ENCODE measurements at places on chromosomes 5 and 9.

DNA sequence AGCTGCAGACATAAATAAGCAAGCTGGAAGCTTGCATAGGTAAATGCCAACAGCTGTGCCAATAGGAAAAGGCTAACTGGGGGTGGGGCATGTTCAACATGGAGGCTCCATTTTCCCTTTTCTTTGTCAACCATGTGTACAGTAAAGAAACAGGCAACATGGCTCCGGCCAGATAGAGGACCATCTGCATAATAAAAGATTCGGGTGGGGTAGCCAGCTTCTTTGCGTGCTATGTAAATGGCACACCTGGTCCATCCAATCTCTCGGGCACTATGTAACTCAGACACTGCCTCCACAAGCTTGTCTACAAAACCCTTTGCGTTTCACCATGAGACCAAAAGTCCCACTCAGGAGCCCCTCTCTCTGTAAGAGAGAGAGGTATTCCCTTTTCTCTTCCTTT lies 41.7 kb upstream of the DENND4C start:
- no peaks in the 10 kb centered on the region for H3K27me3 ChIP-seq
- peaks cover 22% of the 10 kb centered on the region for H3K4me1 ChIP-seq
- no peak overlapping the region for H3K27ac ChIP-seq
- H3K4me3 ChIP-seq: no peak overlapping the region
- no peaks in the 10 kb centered on the region for H3K36me3 ChIP-seq

DNA sequence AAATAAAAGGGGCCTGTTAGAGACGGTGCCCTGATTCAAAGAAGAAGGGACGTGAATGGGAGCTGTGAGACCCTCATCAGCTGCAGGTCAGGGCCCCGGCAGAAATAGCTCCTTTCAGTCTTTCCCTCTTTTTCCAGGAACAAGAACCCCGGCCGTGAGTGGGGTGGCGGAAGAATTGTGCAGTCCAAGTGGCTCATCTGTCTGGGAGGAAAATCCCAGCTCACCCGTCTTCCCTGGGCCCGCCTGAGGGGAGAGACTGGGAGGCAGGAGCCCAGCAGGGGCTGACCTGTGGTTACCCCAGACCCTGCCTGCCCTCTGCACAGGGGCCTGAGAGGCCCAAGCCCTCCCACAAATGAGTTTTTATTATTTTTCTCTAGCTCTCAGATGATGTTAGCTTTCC lies 24.8 kb upstream of the CSF1R start:
- no peaks in the 10 kb centered on the region for H3K4me1 ChIP-seq
- H3K27ac ChIP-seq: no peak overlapping the region
- no peaks in the 10 kb centered on the region for H3K27me3 ChIP-seq
- H3K4me3 ChIP-seq: no peak overlapping the region

GRCh38 chr9:121610638-121610953 lies 40.8 kb upstream of the DAB2IP start:
- H3K27ac ChIP-seq: no peak overlapping the region
- H3K4me3 ChIP-seq: no peak overlapping the region
- no peaks in the 10 kb centered on the region for H3K36me3 ChIP-seq
- DNase-seq: no peak
- H3K27me3 ChIP-seq: no peaks in the 10 kb centered on the region
- H3K4me1 ChIP-seq: peaks cover 36% of the 10 kb centered on the region

GRCh38 chr5:93582167-93582462 lies 907 bp upstream of the NR2F1 start:
- no peaks in the 10 kb centered on the region for H3K36me3 ChIP-seq
- no peaks in the 10 kb centered on the region for H3K27me3 ChIP-seq
- no peak overlapping the region for H3K4me3 ChIP-seq
- H3K27ac ChIP-seq: peak overlapping the region; percentile 48
- DNase-seq: no peak

DNA sequence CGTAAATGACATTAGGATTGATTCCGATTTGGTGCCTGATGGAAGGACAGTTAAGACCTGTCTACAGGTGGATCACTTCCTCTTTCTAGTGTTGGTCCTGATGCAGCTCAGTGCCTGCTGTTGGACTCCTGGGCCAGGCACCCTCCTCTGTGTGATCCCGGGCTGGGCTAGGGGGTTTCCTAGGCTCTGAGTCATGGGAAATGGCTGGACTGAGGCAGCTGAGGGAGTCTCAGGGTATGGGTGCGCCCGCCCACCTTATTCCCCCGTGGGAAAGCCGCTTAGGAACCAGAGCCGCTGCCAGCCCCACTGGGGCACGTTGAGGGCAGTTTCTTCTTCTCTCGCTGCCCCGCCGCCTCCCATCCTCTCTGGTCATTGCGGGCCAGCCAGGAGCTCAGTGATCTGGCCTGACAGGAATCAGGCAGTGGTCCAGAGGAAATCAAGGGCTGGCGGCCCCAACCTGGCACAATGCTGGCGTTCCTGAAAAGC lies 12.9 kb downstream of the TCF7 start:
- no peak overlapping the region for H3K4me3 ChIP-seq
- H3K27me3 ChIP-seq: no peaks in the 10 kb centered on the region
- peaks cover 28% of the 10 kb centered on the region for H3K4me1 ChIP-seq

DNA sequence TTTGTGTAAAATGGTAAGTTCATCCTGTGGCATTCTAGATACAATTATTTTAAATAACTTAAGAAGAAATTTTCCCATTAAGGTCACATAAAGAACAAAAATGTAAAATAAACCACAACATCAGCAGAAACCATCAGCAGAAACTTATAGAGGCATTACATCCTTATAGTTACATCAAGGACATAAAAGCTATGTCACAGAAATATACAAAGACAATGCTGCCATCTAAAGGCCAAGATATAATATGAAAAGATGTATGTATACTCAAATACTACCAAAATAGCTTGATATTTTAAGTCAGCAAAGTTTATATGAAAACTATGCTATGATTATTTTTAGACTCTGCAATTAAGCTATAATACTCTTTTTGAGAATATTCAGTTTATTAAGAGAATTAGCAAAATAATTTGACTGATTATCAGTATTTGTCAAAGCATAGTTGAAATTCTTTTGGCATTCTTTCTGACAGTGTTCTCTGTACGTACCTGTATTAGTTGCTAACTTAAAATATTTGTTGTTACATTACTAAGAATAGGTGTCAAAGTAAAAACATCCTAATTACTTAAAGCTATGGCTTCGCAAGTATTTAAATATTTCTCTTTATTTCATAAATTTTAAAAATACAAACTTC lies 36.2 kb downstream of the FBXL17 start:
- H3K4me1 ChIP-seq: peaks cover 8% of the 10 kb centered on the region
- H3K27me3 ChIP-seq: no peaks in the 10 kb centered on the region
- H3K36me3 ChIP-seq: no peaks in the 10 kb centered on the region
- no peak overlapping the region for H3K27ac ChIP-seq
- DNase-seq: no peak

- H3K27me3 ChIP-seq: no peaks in the 10 kb centered on the region
- H3K4me3 ChIP-seq: no peak overlapping the region
- peaks cover 6% of the 10 kb centered on the region for H3K4me1 ChIP-seq
- H3K36me3 ChIP-seq: no peaks in the 10 kb centered on the region
- peak overlapping the region; percentile 80 for H3K27ac ChIP-seq
Measured at GRCh38 chr5:54807421-54807820, 178.0 kb downstream of the ESM1 start.

GRCh38 chr5:45521067-45521466 lies 175.1 kb downstream of the HCN1 start:
- no peak overlapping the region for H3K27ac ChIP-seq
- H3K36me3 ChIP-seq: no peaks in the 10 kb centered on the region
- no peaks in the 10 kb centered on the region for H3K4me1 ChIP-seq
- no peak overlapping the region for H3K4me3 ChIP-seq
- H3K27me3 ChIP-seq: no peaks in the 10 kb centered on the region

DNA sequence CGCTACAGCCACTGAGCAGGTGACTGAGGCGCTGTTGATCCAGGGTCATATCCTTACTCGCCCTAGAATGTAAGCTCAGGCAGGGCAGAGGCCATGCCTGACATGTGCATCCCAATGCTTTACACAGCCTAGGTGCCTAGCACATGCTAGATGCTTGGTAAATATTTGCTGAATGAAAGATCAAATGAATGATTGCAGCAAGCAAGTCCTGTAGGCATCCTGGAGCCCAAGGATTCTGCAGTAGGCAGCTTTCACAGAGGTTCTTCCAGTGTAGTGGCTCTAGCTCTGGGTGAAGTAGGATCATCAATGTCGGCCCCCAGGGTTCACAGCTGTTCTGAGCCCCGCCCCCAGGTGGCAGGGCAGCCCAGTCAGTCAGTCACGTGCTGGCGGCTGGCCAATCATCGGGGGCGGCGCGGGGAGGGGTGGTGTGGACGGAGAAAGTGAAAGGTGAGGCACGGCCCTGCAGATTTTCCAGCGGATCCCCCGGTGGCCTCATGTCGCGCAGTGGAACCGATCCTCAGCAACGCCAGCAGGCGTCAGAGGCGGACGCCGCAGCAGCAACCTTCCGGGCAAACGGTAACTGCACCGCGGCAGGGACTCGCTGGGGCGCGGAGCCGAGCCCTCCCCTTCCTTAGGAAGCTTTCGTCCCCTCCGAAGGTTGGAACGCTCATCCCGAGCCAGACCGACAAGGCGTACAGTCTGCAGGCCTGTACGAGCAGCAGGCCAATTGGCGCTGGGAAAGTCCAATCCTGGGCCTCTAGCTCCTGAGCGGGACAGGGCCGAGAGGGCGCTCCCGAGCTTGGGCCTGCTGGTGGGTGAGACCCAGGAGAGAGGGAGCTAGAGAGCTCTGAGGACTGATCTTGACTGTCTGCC lies at the start of gene GALT:
Gene GALT (plus strand): TSS at position 465 of the 873 bp plus-strand sequence. CDS start 30 bp downstream, at position 495.
- H3K4me1 ChIP-seq: peaks cover 47% of the 10 kb centered on the region
- peak within 1 kb of the TSS; percentile 84 for H3K27ac ChIP-seq
- H3K27me3 ChIP-seq: no peaks in the 10 kb centered on the region
- H3K4me3 ChIP-seq: peak within 1 kb of the TSS; percentile 45
- H3K36me3 ChIP-seq: no peaks in the 10 kb centered on the region
- DNase-seq: peak; percentile 94

- peak; percentile 24 for DNase-seq
- H3K27me3 ChIP-seq: no peaks in the 10 kb centered on the region
- H3K4me3 ChIP-seq: no peak overlapping the region
- H3K36me3 ChIP-seq: no peaks in the 10 kb centered on the region
Measured at GRCh38 chr9:127179633-127180441, 57.4 kb upstream of the ANGPTL2 start.

- H3K36me3 ChIP-seq: no peaks in the 10 kb centered on the region
- H3K27me3 ChIP-seq: no peaks in the 10 kb centered on the region
- H3K4me3 ChIP-seq: no peak overlapping the region
- peaks cover 5% of the 10 kb centered on the region for H3K4me1 ChIP-seq
- H3K27ac ChIP-seq: no peak overlapping the region
Measured at GRCh38 chr5:89397096-89397495, 514.1 kb upstream of the MEF2C start.

GRCh38 chr9:135116881-135117280 lies 29.4 kb downstream of the OLFM1 start:
- H3K27me3 ChIP-seq: no peaks in the 10 kb centered on the region
- no peak for DNase-seq
- no peak overlapping the region for H3K4me3 ChIP-seq
- H3K27ac ChIP-seq: no peak overlapping the region
- H3K4me1 ChIP-seq: no peaks in the 10 kb centered on the region
- no peaks in the 10 kb centered on the region for H3K36me3 ChIP-seq

GRCh38 chr9:9124616-9125015 lies 1325.0 kb upstream of the DMAC1 start:
- H3K4me1 ChIP-seq: no peaks in the 10 kb centered on the region
- H3K27me3 ChIP-seq: no peaks in the 10 kb centered on the region
- H3K27ac ChIP-seq: no peak overlapping the region
- H3K4me3 ChIP-seq: no peak overlapping the region
- no peak for DNase-seq
- H3K36me3 ChIP-seq: no peaks in the 10 kb centered on the region

DNA sequence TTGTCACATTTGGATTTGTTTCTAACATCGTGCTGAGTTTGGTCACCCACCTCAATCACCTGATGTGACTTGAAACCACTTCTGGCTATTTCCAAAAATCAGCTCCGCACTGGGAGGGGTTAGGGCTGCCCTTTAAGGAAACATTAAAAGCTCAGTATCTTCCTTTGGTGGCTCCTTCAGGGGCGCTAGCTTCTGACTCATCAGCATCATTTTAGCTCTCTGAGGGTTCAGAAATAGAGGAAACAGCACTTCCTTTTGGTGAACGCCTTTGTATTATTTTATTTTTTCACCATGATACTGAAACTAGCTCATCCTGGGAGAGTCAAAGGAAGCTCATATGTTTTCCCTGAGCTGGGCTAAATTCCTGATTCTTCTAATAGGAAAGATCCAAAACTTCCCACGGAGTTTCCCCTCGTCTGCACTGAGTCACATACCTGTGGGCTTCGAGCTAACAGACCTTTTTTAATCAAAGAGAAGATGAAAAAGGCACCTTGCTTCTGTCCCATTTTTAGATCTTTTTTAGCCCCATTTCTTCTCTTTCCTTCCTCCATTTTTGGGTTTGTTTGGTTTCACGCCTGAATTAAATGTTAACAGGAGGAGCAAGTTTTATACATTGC lies 48.2 kb downstream of the ROPN1L start:
- no peak overlapping the region for H3K4me3 ChIP-seq
- H3K27ac ChIP-seq: no peak overlapping the region
- H3K4me1 ChIP-seq: no peaks in the 10 kb centered on the region
- DNase-seq: no peak
- no peaks in the 10 kb centered on the region for H3K36me3 ChIP-seq

GRCh38 chr9:107946364-107947141 lies 457.0 kb upstream of the KLF4 start:
- peaks cover 31% of the 10 kb centered on the region for H3K4me1 ChIP-seq
- no peaks in the 10 kb centered on the region for H3K36me3 ChIP-seq
- H3K27ac ChIP-seq: no peak overlapping the region
- H3K27me3 ChIP-seq: no peaks in the 10 kb centered on the region

DNA sequence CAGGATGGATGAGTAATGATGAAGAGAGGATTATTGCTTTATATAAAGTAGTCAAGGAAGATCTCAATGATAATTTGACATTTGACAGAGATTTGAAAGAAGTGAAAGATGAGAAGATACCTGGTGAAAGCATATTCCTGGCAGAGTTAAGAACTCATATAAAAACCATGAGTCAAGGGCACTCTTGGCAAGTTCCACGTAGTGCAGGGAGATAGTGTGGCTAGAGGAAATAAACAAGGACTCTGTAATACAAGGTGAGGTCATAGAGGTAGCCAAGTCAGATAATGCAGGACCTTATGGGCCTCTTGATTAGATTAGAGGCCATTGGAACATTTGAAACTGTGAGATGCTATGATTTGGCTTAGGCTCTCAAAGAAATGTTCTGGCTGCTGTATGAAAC lies 72.3 kb downstream of the HCN1 start:
- H3K4me1 ChIP-seq: peaks cover 4% of the 10 kb centered on the region
- no peaks in the 10 kb centered on the region for H3K27me3 ChIP-seq
- H3K4me3 ChIP-seq: no peak overlapping the region
- peak; percentile 13 for DNase-seq
- no peak overlapping the region for H3K27ac ChIP-seq

GRCh38 chr5:15717001-15717400 lies 217.0 kb downstream of the FBXL7 start:
- no peaks in the 10 kb centered on the region for H3K36me3 ChIP-seq
- no peaks in the 10 kb centered on the region for H3K4me1 ChIP-seq
- no peaks in the 10 kb centered on the region for H3K27me3 ChIP-seq
- H3K4me3 ChIP-seq: no peak overlapping the region
- H3K27ac ChIP-seq: no peak overlapping the region

DNA sequence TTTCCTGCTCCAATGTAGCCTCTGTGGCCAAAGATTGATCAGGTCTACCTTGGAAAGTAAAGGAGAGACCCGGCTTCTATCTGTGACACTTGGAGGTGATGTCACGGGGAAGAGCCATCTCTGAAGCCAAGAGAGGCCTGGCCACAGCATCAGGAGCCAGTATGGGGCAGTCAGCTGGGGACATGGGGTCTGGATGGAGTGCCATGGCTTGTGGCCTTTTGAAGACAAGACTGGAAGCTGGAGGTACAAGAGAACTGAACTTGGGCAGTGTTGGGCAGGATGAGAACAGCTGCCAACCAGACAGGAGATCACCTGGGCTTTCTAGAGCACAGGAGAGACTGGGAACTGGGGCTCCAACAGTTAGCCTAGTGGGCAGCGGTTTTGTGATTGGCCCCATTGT lies 190.7 kb downstream of the TENT4A start:
- H3K36me3 ChIP-seq: no peaks in the 10 kb centered on the region
- H3K4me1 ChIP-seq: peaks cover 28% of the 10 kb centered on the region
- H3K4me3 ChIP-seq: no peak overlapping the region
- no peak overlapping the region for H3K27ac ChIP-seq

Measured in body of pancreas (tissue), 4 donors.